Stimulated activated CD8-positive, alpha-beta memory T cell treated with anti-CD3 and anti-CD28 coated beads, Interleukin-15, amount 100 ng/mL, for 24 hours (primary cell): ENCODE measurements at places on chromosomes 11 and 22.

DNA sequence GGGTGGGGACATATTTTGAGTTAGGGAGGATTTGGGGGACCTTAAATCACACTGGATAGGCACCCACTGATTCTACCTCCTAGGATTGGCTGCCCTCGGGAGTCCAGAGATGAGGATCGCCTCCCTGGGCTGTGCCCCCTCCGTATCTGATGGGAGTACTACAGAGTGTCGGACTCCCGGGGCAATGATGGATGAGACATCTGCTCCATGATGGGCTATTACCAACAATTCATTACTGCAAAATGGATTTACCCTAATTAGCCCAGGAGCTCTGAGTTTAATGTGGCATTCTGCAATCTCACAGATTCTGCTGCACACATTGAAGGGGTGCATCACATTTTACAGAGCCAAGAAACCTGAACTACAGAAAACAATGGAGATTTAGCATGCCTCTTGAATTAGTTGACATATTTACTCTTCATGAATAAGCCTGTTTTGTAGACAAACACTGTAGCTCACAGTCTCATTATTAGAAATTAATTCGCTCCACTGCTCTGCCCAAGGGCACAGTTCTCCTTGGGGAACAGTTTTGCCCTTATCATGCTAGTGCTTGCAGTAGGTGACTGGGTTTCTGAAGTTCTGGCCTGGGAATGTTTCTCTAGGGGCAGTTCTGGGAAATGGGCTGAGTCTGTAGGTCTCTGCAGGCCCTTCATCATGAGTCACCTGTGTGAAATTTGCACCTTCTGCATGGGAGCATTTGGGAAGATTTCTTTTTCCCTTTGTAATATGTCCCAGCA, 217.1 kb upstream of the PLET1 start:
- DNase-seq = no peak

GRCh38 chr11:20049231-20049630, 111.0 kb downstream of the DBX1 start:
- DNase-seq = no peak

GRCh38 chr11:117002639-117003299, 95.5 kb downstream of the SIK3 start:
- DNase-seq = no peak

GRCh38 chr22:31607696-31608095, 54.3 kb downstream of the PISD start:
- no peak for DNase-seq

GRCh38 chr11:12756867-12757266, 82.6 kb downstream of the TEAD1 start:
- no peak for DNase-seq

GRCh38 chr22:44329179-44329796, 16.5 kb upstream of the SHISAL1 start:
- DNase-seq = no peak

- no peak for DNase-seq
These were observed 1398.9 kb downstream of the BRD1 start for GRCh38 chr22:48428631-48429371.

- DNase-seq = no peak
These were observed 13.1 kb downstream of the CLMP start for GRCh38 chr11:123181767-123182500.

DNA sequence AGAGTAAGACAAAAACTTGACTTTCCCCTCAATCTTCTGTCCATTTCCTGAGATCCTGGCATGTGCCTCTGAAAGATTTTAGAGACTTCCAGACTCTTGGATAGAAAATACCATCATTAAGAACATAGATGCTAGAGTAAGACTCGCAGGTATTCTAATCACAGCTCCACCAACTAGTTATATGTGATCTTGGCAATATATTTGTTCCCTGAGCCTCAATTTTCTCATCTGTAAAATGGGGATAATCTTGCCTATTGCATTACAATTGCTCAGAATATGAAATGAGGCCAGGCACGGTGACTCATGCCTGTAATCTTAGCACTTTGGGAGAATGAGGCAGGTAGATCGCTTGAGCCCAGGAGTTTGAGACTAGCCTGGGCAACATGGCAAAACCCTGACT, 10.7 kb downstream of the RHOG start:
- DNase-seq = no peak

- DNase-seq = no peak
These were observed 70.4 kb downstream of the NCAPD3 start for GRCh38 chr11:134153147-134153905.

GRCh38 chr22:19902245-19902715, 39.3 kb upstream of the COMT start:
- no peak for DNase-seq
